ENCODE measurements at places on chromosomes 5 and 9.

DNA sequence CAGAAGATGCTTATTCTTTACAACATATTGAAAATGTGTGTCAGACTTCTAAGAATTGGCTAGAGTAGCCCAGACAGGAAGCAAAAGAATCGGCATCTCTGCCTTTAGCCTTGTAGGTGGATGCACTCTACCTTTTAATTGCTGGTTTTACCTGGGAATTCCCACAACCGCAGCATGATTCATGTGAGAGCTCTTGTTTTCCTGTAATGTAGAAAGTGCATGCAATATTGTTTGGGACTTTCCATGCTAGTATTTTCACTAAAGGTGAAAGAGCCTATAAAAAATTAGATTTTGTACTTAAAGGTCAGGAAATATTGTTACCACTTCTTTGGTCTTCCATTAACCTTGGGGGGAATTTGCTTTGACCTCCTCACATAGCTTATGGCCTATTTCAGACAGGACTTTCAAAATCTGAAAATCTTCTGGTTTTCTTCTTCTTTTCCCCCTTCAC lies 89.8 kb downstream of the NTRK2 start:
- DNase-seq, result no peak

GRCh38 chr9:113807173-113808061 lies 68.7 kb upstream of the ZNF618 start:
- no peak for DNase-seq

DNA sequence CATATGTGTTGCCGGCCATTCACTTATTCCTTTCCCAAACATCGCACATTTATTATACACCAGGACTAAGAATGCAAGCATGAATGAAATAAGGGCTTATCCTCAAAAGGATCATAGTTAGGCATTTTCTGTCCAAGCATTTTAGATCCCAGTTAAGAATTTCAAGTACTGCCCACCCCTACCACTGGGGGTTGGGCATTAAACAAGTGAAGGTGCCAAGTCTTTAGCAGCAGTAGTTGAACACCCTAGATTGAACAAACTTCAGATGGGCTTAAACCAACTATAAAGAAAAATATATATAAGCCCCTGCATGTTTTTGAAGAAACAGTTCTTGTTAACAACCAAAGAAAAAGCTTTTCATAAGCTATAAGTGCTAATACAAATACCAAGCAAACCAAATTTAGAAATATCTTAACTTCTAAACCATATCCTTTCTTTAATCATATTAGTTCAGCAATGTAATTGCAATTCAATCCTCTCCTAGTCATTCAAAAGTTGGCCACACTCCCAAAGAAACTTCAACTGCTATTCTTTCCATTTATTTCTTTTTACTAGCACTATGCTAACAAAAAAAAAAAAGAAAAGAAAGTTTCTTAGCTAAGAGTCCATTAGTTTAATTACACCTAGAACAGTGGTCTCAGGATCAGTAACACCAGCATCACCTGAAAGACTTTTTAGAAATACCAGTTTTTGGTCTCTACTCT lies 149.8 kb downstream of the MLLT3 start:
- DNase-seq, result no peak

- DNase-seq, result no peak
Observed at GRCh38 chr9:91714874-91715615, 235.0 kb downstream of the ROR2 start.

GRCh38 chr9:116599342-116599884 lies 87.7 kb upstream of the TRIM32 start:
- no peak for DNase-seq

Data from NCI-H1092 (cell line).